ENCODE measurements at places on chromosomes 5 and 9. TPM values are rescaled to one million over a fixed set of nuclear protein-coding genes. Genes with fewer than 3 reads are reported as not detected.

FGD3 gene
- 0.17 TPM for total RNA-seq

CD274 gene
- 2.1 TPM for total RNA-seq

CCDC152 gene
- not detected for total RNA-seq

PCDHB12 gene
- not detected for total RNA-seq

MAP1B gene
- 41.7 TPM for total RNA-seq

CHSY3 gene
- total RNA-seq, result 0.10 TPM

CFAP77 gene
- 0.28 TPM for total RNA-seq

PTRH1 gene
- total RNA-seq, result 15.5 TPM

HINT2 gene
- 101 TPM for total RNA-seq

OR13J1 gene
- total RNA-seq, result not detected

PHF24 gene
- 0.26 TPM for total RNA-seq

OLFM1 gene
- 11.7 TPM for total RNA-seq

LTC4S gene
- total RNA-seq, result not detected

OTULINL gene
- total RNA-seq, result 4.9 TPM

TNIP1 gene
- total RNA-seq, result 143 TPM

CNTNAP3 gene
- total RNA-seq, result 9.6 TPM

SAPCD2 gene
- total RNA-seq, result 28.6 TPM

RLN1 gene
- not detected for total RNA-seq

CCNO gene
- 8.9 TPM for total RNA-seq

MED10 gene
- 78.4 TPM for total RNA-seq

GPR151 gene
- not detected for total RNA-seq

FCN2 gene
- not detected for total RNA-seq

FGF10 gene
- not detected for total RNA-seq

FRMPD1 gene
- 0.05 TPM for total RNA-seq

CRHBP gene
- 0.24 TPM for total RNA-seq

ST8SIA4 gene
- 0.30 TPM for total RNA-seq

TLX3 gene
- total RNA-seq, result not detected

PCDHA12 gene
- 2.9 TPM for total RNA-seq

SLC36A2 gene
- total RNA-seq, result not detected

Data from A549 treated with CpdA at 1 μM for 4 hours (cell line).